ENCODE measurements at places on chromosomes 7 and 10. TPM values are rescaled to one million over a fixed set of nuclear protein-coding genes. Genes with fewer than 3 reads are reported as not detected.
A peak's percentile ranks its signal among the peaks of the same experiment; 100 is the strongest.

DNA sequence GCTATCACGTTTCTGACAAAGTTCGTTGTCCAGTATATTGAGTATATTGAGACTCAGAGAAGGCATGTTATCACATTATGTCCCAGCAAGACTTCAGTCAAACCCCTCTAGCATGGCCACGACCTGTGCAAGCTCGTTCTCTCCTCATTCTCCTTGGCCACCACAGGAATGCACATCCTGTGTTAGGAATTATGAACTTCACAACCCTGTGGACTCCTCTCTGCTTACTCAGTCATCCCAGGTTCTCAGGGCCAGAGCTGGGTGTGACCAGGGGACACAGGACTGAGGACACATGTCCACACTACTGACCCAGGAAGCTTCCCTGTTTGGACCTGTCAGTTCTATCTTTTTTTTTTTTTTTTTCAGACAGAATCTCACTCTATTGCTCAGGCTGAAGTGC is 4.4 kb downstream of the SH2D4B start:
- DNase-seq: peak; percentile 46

- no peak for DNase-seq
Observed at GRCh38 chr10:45058580-45058979, 57.9 kb downstream of the ZNF22 start.

GRCh38 chr10:131991726-131992125 is 10.0 kb upstream of the BNIP3 start:
- DNase-seq: no peak

DNA sequence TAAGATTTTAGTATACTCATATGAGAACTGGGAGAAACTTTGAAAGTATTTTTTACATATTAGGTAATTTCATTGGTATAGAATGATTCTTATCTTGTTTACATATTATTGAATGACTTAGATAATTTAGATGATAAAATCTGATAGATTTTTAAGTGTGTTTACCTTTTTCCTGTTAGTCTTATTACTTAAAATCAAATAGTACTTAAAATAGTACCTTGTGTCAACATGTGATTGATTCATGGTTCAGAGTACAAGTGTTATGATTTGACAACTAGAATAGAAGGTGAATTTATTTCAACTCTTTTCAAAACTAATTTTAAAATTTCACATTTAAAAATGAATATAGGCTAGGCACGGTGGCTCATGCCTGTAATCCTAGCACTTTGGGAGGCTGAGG is 4.1 kb downstream of the MKLN1 start:
- no peak for DNase-seq

- no peak for DNase-seq
Observed at GRCh38 chr10:7610026-7610425, 56.7 kb downstream of the ITIH5 start.

DNA sequence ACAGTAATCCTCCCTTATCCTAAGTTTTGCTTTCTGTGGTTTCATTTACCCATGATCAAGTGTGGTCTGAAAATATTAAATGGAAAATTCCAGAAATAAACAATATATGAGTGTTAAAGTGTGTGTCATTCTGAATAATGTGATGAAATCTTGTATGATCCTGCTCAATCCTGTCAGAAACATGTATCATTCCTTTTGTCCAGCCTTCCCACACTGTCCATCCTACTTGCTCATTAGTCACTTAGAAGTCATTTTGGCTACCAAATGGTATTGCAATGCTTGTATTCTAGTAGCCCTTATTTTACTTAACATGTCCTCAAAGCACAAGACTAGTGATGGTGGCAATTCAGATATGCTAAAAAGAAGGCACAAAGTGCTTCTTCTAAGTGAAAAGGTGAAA is 1211.2 kb upstream of the SORCS1 start:
- DNase-seq: no peak

DNA sequence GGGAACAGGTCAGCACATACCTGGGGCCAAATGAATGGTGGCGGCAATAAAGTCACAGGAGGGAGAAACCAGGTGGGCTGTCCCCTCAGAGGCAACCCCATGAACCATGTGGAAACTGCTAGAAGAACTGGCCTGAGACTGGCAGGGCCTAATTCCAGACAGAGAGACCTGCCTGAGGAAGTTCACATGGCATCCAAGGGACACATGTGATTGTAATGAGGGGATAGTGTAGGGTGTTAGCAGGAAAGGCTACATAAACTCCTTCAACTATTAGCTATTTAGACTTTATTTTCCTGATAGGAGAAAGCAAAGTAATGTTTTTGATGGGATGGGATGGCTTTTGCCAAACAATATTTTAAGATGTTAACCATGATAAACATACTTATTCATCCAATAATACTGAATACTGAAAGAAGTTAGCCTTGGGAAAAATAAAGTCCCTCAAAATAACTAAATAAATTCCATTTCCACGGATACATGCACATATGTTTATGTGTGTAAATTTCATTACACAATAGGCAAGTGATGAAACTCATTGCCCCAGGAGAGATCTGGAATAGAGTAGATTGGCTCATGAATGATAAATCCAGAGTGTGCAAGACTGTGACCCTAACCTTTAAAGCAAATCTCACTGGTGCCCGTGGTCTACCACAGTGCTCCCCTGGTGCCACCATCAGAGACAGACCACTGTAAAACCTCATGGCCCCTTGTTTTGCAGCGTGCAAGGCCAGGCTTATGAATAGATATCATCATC is 137.0 kb downstream of the NRF1 start:
- DNase-seq: no peak

GRCh38 chr7:68015122-68015977 is 1018.7 kb downstream of the TYW1 start:
- no peak for DNase-seq

DNA sequence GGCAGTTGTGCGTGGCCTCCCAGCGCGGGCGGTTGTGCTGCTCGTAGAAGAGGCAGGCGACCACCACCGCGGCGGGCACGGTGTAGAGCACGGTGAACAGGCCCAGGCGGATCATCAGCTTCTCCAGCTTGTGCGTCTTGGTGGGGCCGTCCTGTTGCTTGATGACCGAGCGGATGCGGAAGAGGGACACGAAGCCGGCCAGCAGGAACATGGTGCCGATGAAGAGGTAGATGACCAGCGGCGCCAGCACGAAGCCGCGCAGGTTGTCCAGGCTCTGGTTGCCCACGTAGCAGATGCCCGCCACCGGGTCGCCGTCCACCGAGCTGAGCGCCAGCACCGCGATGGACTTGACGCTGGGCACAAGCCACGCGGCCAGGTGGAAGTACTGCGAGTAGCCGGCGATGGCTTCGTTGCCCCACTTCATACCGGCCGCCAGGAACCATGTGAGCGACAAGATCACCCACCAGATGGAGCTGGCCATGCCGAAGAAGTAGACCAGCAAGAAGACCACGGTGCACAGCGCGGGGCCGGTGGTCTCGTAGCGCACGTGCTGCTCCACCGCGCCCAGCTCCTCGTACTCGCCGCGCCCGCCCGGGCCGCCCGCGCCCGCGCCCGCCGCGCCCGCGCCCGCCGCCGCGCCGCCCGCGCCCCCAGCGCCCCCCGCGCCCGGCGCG is 2.2 kb downstream of the FZD8 start:
- DNase-seq: no peak

The TYW1B gene
- total RNA-seq: 2.8 TPM

The DRGX gene
- not detected for total RNA-seq

The SLC18A3 gene
- total RNA-seq: 0.10 TPM

The HOXA1 gene
- total RNA-seq: 1.8 TPM

The MIOS gene
- 79.2 TPM for total RNA-seq

The EIF5AL1 gene
- total RNA-seq: 0.52 TPM
